ENCODE measurements at places on chromosomes 7 and 10. TPM values are rescaled to one million over a fixed set of nuclear protein-coding genes. Genes with fewer than 3 reads are reported as not detected.

Gene CYP3A5
- total RNA-seq, result 0.43 TPM

Gene PLXDC2
- 94.1 TPM for total RNA-seq

Gene CALHM1
- not detected for total RNA-seq

Gene CNNM1
- total RNA-seq, result not detected

Gene NRCAM
- 0.53 TPM for total RNA-seq

Gene TUBAL3
- not detected for total RNA-seq

Gene TMEM184A
- not detected for total RNA-seq

Gene PARD3
- total RNA-seq, result 37.5 TPM

Gene KRIT1
- total RNA-seq, result 66.1 TPM

Gene GIMAP5
- 89.3 TPM for total RNA-seq

Gene CRYGN
- not detected for total RNA-seq

Gene TRIM50
- total RNA-seq, result not detected

Gene TMEM273
- total RNA-seq, result 82.3 TPM

Gene SKIDA1
- not detected for total RNA-seq

Gene MYPN
- not detected for total RNA-seq

Gene WIPF3
- 4.6 TPM for total RNA-seq

Gene CCDC146
- total RNA-seq, result 9.2 TPM
